CD4-positive, alpha-beta T cell (primary cell): ENCODE measurements at places on chromosomes 7 and 10. TPM values are rescaled to one million over a fixed set of nuclear protein-coding genes. Genes with fewer than 3 reads are reported as not detected.

- no peak overlapping the region for H3K4me3 ChIP-seq
- H3K27me3 ChIP-seq, result no peaks in the 10 kb centered on the region
- DNase-seq, result no peak
- no peaks in the 10 kb centered on the region for H3K36me3 ChIP-seq
These were observed 4.0 kb upstream of the AQP1 start for GRCh38 chr7:30907527-30908267.

DNA sequence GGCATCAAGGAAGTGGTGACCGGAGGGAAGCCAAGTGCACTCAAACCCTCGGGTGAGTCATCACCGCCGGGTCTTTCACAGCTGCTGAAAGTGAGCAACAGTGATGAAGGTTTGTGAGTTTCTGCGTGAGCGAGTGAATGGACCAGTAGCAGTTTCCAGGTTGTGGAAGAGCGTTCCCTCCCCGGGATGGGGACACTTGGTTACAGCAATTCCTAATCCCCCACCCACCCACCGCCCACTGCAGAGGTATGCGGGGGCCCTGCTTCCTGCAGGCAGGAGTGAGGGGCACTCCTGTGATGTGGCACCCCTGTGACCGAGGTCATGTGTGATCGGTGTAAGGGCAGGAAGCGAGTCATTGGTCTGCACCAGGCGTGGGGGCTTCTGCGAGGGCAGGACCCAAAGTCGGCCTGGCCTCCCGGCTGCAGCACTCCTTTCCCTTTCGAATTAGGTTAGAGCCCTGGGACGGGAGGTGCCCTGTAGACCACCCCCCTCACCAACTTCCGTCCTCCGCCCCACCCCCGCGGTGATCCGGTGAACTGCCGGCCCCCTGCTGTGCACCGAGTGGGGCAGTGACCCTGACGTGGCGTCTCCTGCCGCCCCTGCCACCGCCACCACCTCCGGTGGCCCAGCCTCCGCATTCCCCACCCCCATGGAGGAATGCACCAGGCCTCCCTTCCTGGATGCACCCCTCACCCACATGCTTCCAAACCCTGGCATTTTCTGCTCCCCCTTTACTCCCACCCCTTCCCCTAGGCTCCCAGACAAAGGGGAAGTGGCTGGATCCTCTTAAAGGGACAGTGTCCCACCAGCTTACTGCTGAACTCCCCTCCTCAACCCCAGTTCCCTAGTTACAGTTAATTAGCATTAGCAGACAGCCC, 10.9 kb downstream of the LIMK1 start:
- H3K27ac ChIP-seq, result peak overlapping the region; percentile 54
- DNase-seq, result peak; percentile 87
- H3K4me1 ChIP-seq, result peaks cover 27% of the 10 kb centered on the region
- H3K36me3 ChIP-seq, result peaks cover 8% of the 10 kb centered on the region
- no peaks in the 10 kb centered on the region for H3K27me3 ChIP-seq

GRCh38 chr7:45682358-45682735, 108.2 kb downstream of the ADCY1 start:
- H3K36me3 ChIP-seq, result no peaks in the 10 kb centered on the region
- H3K4me1 ChIP-seq, result no peaks in the 10 kb centered on the region
- no peak overlapping the region for H3K4me3 ChIP-seq

DNA sequence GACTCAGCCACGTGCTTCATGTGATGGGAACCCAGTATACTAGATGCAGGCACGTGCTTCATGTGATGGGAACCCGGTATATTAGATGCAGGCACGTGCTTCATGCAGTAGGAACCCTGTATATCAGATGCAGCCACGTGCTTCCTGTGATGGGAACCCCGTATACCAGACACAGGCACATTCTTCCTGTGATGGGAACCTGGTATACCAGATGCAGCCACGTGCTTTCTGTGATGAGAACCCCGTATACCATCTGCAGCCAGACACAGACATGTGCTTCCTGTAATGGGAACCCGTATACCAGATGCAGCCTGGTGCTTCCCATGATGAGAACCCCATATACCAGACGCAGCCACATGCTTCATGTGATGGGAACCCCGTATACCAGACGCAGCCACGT, 44.0 kb downstream of the MGMT start:
- H3K27ac ChIP-seq, result no peak overlapping the region
- no peak overlapping the region for H3K4me3 ChIP-seq
- no peaks in the 10 kb centered on the region for H3K27me3 ChIP-seq
- DNase-seq, result no peak
- no peaks in the 10 kb centered on the region for H3K36me3 ChIP-seq
- H3K4me1 ChIP-seq, result peaks cover 4% of the 10 kb centered on the region

DNA sequence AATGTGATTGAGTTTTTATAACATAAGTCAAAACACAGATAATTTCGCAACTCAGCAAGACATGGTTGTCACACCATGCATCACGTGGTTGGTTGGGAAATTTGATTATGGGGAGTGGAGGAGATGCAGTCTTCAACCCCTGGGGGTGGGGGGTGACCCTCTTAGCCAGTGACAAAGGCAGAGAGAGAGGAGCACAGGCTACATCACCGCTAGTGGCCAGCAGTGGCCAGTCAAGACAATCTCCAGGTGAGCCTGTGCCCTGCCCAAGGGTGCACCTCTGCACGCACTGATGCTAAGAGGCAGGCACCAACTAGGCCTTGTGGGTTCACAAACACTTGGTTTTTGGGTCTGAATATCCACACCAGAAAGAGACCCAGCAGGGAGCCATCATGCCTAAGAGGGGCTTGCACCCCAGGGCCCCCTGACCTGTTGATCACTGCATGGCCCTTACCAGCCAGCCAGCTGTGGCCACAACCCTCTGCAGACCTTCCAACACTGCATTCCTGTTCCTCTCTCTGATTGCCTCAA, 244.4 kb downstream of the FANK1 start:
- no peaks in the 10 kb centered on the region for H3K36me3 ChIP-seq
- H3K27ac ChIP-seq, result no peak overlapping the region
- no peaks in the 10 kb centered on the region for H3K27me3 ChIP-seq
- no peak overlapping the region for H3K4me3 ChIP-seq

GRCh38 chr7:105675934-105676371, 94.7 kb upstream of the EFCAB10 start:
- no peak overlapping the region for H3K4me3 ChIP-seq
- H3K4me1 ChIP-seq, result peaks cover 80% of the 10 kb centered on the region
- peak overlapping the region; percentile 49 for H3K27ac ChIP-seq
- no peaks in the 10 kb centered on the region for H3K27me3 ChIP-seq
- peak; percentile 38 for DNase-seq

DENND2A gene
- not detected for total RNA-seq

ZDHHC4 gene
- total RNA-seq, result 32.9 TPM

DEPP1 gene
- not detected for total RNA-seq

AKAP9 gene
- 64.8 TPM for total RNA-seq

CDNF gene
- 3.7 TPM for total RNA-seq

PLEKHS1 gene
- not detected for total RNA-seq
